Psoas muscle (tissue), 8 donors: ENCODE measurements at places on chromosomes 11 and 22. TPM values are rescaled to one million over a fixed set of nuclear protein-coding genes. Genes with fewer than 3 reads are reported as not detected.

KRTAP5-10 gene
- polyA plus RNA-seq = not detected

CCDC87 gene
- 1.1 TPM for polyA plus RNA-seq

OR52A1 gene
- not detected for polyA plus RNA-seq

TBX1 gene
- polyA plus RNA-seq = 80.8 TPM

SCN4B gene
- 6.3 TPM for polyA plus RNA-seq

YDJC gene
- 5.8 TPM for polyA plus RNA-seq

SHISAL1 gene
- polyA plus RNA-seq = 0.04 TPM

GRCh38 chr11:27710536-27710935 is 10.3 kb upstream of the BDNF start:
- DNase-seq = no peak

GRCh38 chr22:37922191-37922590 is 16.1 kb downstream of the MICALL1 start:
- DNase-seq = no peak

GRCh38 chr11:125374398-125374797 is 121.7 kb downstream of the FEZ1 start:
- DNase-seq = no peak

GRCh38 chr22:49213731-49214352 is 613.8 kb downstream of the BRD1 start:
- DNase-seq = no peak

GRCh38 chr11:93791493-93791892 is 7.4 kb downstream of the MED17 start:
- DNase-seq = no peak

- DNase-seq = no peak
Observed at GRCh38 chr11:132718711-132719671, 813.3 kb downstream of the OPCML start.

GRCh38 chr11:70191495-70192140 is 11.5 kb upstream of the FADD start:
- peak; percentile 74 for DNase-seq

DNA sequence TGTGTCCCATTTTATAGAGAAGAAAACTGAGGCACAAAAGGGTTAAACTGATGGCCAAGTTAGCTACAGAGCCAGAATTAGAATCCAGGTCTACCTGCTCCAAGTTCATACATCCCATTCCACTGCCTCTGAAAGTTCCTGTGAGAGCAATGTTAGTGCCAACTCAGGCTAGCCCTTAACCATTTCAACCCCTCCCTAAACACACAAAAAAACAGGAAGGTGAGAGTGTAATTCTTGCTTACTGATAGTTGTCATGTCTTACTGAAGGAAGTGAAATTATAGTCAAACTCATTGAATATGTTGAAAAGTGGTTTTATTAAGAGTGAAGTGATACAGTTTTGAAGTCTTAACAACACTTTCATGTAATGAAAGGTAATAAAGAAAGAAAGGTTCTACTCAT is 2.9 kb upstream of the E2F8 start:
- no peak for DNase-seq

DNA sequence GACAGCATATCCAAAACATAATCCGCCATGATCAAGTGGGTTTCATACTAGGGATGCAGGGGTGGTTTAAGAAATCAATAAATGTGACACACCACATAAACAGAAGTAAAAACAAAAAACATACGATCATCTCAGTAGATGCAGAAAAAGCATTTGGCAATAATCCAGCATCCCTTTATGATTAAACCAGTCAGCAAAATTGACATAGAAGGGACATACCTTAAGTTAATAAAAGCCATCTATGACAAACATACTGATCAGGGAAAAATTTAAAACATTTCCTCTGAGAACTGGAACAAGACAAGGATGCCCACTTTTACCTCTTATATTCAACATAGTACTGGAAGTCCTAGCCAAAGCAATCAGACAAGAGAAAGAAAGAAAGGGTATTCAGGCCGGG is 49.6 kb downstream of the GAS2 start:
- no peak for DNase-seq

GRCh38 chr22:50627642-50628542 is at the start of gene ARSA:
TSS of gene ARSA (minus strand) at chr22:50628152. CDS start at chr22:50627779, 373 bp downstream.
- peak; percentile 93 for DNase-seq

GRCh38 chr11:70270877-70271648 is 573 bp downstream of the PPFIA1 start:
- peak; percentile 75 for DNase-seq

DNA sequence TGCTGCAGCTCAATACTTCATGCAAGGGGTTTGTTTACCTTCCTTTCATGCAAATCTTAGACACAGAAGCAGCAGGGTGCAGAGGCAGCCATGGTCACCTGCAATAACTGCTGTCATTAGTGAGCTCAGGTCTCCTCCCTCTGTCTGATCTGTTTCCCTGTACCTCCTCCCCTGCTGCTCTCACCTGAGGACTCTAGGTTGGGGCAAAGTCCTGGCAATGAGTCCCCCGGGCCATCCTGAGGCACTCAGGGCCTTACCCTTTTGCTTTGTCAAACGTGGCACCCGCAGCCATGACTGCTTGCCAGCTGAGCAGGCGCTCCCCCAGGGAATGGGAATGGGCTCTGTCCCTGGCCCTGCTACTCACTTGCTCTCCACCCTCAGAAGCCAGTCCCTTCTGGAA is 3.9 kb downstream of the LRRC10B start:
- no peak for DNase-seq

DNA sequence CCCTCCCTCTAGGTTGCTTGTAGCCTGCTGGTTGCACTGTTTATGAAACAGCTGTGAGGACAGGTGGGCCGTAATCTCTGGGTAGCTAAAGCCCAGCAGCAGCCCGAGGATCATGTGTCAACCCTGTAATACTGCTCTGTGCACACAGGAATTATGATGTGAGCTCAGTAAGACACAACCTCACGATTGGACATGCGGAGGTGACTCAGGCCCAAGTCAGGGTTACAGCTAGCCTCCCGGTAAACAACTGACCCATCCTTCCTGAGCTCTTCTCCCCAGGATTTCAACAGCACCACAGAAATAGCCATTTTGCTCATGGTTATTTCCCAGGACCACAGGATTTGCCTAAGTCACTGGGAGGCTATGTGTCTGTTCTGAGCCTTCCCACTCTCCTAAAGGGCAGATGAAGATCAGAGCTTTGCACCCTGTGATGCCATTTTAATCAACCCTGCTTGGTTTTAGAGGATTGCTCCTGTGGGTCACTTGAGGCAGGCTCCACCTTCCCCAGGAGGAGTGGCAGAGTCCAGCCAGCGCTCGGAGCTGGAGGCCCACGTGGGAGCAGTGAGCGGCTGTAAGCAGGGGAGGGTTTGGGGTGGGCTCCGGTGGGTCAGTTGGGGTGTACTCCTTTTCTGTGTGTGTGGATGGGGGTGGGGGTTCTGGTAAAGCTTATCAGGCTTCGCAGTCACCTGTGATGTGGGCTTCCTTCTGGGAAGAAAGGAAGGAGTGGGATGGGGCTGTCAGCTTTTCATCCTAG is at the start of gene AMPD3:
Gene AMPD3 (plus strand): TSS at position 387 of the 754 bp plus-strand sequence. CDS start 6,256 bp downstream, outside the sequence.
- DNase-seq = peak; percentile 75

DNA sequence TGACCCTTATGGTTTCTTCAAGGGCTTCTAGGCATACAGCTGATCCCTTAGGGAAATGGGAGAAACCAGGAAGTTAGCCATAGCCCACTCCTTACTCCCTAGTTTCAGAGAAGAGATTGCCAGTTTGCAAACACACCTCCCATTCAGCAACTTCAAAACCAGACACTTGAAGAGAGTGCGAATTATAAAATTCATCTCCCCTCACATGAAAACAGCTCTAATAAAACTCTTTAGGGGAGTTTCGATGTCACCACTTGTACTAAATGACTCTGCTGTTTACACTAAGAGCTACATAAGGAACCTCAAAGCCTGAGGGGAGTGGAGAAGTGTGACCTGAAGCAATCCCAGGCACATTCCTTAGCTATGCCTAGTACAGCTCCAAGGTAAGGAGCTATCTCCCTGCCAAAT is 8.3 kb downstream of the LGR4 start:
- no peak for DNase-seq

GRCh38 chr11:36038541-36038940 is 94.7 kb downstream of the LDLRAD3 start:
- no peak for DNase-seq

- no peak for DNase-seq
Observed at GRCh38 chr11:9208726-9209501, 56.2 kb downstream of the DENND5A start.
